BJ (cell line): ENCODE measurements at places on chromosomes 6 and 20.
A peak's percentile ranks its signal among the peaks of the same experiment; 100 is the strongest.

GRCh38 chr6:127266892-127267645 is 405 bp downstream of the RNF146 start:
- DNase-seq: no peak

DNA sequence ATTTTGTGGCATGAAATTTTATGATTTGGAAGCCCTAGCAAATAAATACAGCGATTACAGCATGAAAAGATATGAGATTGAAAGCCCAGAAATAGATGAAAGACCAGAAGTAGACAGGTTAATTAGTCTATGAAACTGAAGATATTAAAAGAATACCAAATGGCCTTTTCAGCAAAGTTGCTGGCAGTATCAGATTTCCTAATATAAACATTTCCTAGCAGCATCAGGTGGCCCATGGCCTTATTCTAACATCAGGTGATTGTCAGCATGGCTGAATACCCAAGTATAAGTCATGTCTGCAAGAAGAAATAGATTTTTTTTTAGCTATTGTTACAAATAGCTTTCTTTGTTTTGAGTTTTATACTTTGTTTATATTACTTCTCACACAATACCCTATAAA is 93.2 kb downstream of the CLVS2 start:
- no peak for DNase-seq

- no peak for DNase-seq
Observed at GRCh38 chr6:20325641-20326421, 75.8 kb upstream of the E2F3 start.

- DNase-seq: no peak
Observed at GRCh38 chr6:118708055-118708454, 56.7 kb upstream of the CEP85L start.

DNA sequence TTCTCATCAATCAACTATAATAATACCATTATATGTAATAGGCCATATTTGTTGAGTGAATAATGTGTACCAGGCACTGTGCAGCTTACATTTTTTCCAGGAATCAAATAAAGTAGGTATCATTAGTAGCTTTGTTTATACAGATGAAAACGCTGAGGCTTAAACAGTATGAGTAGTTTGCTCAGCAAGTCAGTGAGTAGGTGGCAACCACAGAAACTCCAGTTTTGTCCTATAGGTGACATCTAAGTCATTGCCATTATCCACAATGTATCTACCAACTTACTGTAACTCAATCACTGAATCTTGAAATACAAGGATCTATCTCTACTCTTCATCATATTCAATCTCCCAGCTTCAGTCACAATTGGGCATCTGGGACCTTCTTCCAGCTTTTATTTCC is 29.8 kb upstream of the TPBG start:
- no peak for DNase-seq

DNA sequence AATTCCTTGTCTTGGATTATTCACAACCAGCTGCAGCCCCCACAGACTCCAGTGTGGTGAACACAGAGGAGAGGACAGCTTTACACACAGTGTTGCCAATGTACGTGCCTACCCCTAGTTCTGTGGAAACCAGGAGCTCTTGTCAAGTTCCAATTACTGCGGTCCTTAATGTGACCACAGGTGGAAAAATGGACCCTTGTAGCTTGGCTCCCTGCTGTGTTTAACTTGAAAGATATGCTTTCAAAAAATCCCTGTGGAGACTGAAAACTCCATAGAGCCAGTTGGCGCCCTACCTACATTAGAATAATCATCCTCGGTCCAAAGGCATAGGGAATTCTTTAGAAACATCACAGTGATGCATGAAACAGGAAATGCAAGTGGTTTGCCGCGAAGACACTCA is 118.3 kb upstream of the SLC22A23 start:
- DNase-seq: no peak

- no peak for DNase-seq
Observed at GRCh38 chr6:90865513-90865912, 278.6 kb upstream of the MAP3K7 start.

- DNase-seq: no peak
Observed at GRCh38 chr6:136668571-136668970, 118.3 kb upstream of the MAP7 start.

DNA sequence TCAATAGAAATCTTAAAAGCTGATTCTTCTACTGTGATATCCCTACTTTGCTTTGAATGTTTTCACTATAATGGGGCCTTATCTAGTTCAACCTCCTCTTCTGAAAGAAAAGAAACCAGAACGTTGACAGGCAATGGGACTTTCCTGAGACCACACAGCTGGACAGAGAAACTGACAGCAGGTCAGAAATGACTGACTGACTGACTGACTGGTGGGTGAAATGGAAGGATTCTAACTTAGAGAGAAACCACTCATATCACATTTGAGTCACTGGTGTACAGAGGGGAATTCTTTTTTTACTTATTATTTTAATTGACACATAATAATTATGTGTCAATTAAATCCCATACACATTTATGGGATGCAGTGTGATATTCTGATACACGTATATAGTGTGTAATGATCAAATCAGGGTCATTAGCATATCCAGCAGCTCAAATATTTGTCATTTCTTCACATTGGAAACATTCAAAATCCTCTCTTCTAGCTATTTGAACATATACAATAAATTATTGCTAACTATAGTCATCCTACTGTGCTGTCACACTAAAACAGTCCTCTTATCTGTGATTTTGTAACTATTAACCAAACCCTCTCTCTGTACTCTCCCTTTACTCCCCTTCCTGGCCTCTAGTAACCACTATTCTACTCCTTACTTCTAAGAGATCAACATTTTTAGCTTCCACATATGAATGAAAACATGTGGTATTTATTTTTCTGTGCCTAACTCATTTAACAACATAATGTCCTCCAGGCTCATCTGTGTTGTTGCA is 64.8 kb upstream of the NRSN1 start:
- no peak for DNase-seq

GRCh38 chr6:25703005-25703404 is 51.0 kb downstream of the SCGN start:
- no peak for DNase-seq

- no peak for DNase-seq
Observed at GRCh38 chr20:48703107-48703506, 124.7 kb downstream of the PREX1 start.

GRCh38 chr20:61460261-61461052 is 208.4 kb downstream of the CDH4 start:
- no peak for DNase-seq

DNA sequence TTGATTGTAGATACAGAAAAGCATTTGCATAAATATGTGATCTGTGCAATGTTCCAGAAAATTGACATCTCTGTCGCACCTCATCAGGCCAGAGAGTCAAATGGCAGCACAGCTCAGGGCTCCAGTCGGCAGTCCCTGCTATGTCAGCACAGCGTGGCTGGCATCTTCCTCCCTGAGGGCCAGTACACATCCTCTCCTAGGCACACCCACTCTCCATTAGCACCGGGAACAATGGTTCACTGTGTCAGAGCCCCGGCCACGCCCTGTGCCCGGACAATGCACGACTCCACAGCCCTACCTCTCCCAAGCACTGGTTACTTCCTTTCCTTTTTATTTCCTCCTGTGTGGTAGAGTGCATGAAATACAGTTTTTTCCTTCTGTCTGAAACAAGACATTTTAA is 114.9 kb downstream of the FOXC1 start:
- DNase-seq: no peak

- no peak for DNase-seq
Observed at GRCh38 chr20:54174457-54175175, 830 bp upstream of the CYP24A1 start.

DNA sequence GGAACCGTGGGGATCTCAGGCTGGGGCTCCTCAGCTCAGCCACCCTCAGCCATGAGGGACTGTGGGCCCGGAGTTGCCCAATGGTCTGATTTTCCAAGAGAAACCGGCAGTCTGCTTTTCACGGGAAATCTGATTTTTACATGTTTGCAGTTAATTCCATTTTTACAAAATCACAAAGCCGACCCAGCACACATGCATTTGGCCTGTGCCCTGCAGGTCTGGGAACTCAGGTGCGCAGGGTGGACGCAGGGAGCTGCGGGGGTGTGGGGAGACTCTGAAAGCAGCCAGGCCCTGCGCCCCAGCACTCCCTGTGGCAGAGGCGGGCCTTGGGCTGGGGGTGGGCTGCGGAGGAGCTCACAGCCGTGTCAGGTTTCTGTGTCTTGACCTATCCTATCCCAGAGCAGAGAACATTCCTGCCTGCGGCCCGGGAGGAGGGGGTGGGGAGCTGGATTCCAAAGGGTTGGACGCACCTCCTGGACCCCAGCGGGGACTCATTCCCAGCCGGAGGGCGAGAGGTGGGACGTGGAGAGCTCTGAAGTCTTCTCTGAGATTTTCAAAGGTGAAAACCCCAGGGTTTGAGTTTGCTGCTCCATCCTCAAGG is 60.6 kb downstream of the ADNP start:
- DNase-seq: no peak

- no peak for DNase-seq
Observed at GRCh38 chr20:1842281-1842680, 52.9 kb upstream of the SIRPA start.

GRCh38 chr6:722608-723007 is 29.7 kb upstream of the EXOC2 start:
- peak; percentile 46 for DNase-seq

DNA sequence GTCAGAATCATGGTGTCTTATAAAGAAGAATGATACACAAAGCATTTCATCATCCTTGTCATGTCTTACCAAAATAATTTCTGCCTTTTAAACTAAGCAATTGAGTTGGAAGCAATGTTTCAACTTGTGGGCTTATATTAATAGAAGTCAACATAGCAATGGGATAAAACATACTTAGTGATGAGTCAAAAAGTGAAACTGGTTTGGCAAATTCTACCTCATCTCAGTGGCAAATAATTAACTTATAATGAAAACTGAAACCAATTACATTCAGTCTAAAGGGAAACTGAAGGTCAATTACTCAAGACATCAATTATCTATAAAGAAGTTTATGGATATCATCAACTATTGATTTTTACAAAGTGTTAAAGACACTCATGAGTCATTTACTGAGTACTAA is 463.8 kb downstream of the BMP2 start:
- DNase-seq: no peak

DNA sequence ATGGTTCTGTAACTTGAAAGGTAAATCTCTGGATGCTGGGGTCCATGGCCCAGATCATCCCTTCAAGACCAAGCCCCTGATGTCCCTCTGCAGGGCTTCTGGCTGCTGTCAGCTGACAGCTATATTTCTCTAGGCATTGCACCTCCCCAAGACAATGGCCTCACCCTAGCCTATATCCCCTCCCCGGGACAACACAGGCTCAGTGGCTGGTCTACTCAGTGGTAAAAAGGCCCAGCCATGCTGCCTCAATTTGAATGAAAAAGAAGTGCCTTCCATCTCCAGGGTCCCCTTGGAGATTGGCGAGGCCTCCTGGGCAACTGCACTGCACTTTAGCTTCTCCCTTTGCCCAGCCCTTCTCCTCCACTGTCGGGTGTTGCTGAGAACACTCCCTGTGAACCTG is 602.8 kb downstream of the CDH26 start:
- DNase-seq: no peak

GRCh38 chr20:15834857-15835256 is 738.4 kb downstream of the KIF16B start:
- no peak for DNase-seq

- DNase-seq: no peak
Observed at GRCh38 chr6:137872581-137873115, 5.6 kb downstream of the TNFAIP3 start.

DNA sequence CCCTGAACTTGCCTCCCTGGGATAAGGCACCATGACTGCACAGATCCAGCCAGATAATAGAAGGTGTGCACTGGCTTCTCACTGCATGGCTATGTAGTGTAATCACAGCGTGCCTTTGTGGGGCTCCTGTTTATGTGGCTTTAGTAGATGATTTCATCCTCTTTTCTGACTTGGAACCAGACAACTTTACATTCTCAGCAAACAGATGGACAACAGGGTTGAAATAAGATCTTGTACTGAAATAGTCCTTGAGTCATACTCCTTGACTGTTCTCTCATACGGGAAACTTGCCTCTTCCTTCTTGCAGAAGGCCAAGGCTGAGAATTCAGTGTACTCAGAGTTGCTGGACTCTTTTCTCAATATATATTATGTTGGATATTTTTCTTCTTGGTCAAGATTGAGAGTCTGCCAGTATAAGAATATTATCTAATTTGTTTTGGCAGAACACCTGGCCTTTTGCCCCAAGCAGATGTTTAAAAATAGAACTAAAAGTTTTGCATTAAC is 25.0 kb upstream of the RNF144B start:
- DNase-seq: peak; percentile 88

GRCh38 chr6:28747631-28748157 is 176.1 kb downstream of the TRIM27 start:
- DNase-seq: no peak

DNA sequence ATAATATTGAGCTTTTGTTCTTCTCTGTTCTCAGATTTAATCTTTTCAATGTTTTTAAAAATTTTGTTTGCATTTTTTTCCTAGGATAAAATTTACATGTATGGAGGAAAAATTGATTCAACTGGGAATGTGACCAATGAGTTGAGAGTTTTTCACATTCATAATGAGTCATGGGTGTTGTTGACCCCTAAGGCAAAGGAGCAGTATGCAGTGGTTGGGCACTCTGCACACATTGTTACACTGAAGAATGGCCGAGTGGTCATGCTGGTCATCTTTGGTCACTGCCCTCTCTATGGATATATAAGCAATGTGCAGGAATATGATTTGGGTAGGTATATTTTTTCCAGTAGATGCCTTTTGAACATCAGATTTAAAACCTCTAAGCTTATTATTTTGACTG is 89.8 kb downstream of the ATRN start:
- DNase-seq: no peak

GRCh38 chr6:4426968-4427367 is 291.6 kb upstream of the ECI2 start:
- no peak for DNase-seq

DNA sequence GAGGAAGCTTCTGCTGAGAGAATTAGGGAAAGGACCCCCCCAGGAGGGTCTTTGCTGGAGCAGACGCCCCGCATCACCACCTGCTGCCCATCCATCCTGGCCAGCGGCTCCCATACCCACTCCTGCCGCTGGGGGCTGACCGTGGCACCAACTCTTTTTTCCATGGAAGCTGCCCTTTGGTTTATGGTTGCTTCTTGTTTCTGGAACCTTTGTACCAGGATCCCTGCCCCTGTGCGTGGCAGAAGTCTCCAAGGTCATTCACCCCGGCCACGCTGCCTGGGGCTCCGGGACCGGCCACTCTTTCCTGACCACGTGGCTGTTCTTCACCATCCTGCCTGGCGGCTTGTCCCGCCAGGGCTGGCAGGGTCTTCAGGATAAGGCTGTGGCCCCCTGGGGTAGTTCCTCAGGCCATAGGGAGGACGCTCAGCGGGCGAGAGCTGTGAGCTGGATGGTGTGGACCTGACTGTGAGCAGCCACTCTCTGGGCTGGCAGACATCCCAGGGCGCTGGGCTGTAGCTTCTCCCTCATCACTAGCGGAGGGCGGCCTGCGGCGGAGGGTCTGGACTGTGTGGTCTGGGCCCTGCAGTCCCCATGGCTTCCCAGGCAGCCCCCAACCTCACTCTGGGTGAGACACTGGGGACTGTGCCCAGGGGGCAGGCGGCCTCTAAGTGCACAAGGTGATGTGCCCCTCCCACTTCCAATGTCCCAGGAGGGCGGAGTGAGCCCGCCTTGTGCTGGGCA is 22.8 kb upstream of the RBBP8NL start:
- DNase-seq: no peak
